ENCODE measurements at places on chromosomes 5 and 9.

GRCh38 chr5:180153099-180153498 lies 55.9 kb downstream of the RASGEF1C start:
- no peak for DNase-seq

DNA sequence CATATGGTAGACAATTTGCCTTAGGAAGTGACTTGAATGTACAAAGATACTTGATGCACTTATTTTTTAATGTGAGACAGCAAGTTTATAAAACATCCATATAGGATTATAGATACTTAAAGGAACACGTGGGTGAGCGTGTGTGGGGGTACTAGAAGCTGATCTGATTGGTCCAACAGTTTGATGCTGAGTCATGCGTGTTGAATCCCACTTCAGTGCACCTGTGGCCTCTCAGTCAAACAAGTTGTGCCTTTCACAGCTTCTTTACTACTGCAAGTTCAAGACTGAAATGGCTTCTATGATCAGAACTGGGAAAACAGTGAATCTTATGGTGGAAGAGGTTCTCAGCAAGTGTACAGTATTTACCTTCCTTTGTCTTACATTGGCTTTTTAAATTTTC lies 98.9 kb downstream of the MAP1B start:
- no peak for DNase-seq

DNA sequence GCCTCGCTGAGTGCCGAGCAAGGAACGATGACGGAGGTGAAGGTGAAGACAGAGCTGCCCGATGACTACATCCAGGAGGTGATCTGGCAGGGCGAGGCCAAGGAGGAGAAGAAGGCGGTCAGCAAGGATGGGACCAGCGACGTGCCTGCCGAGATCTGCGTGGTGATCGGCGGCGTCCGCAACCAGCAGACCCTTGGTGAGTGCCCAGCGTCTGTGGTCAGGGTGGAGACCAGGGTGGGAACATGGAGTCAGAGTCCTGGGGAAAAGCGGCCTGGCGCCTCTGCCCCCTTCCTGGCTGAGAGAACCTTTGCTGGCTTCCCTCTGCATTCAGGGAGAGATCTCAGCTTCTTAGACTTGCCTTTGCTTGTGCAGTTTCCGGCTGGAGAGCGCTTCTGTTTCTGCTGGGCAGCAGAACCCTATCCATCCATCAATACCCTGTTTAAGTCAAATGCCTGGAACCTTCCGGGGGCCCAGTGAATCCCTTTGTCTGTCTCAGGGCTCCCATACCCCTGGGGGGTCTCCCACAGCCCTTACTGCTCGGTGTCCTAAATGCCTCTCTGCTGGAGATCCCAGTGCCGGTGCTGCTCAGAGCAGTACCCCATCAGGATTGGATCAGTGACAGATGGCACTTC lies 89.6 kb downstream of the AMBP start:
- DNase-seq: no peak

DNA sequence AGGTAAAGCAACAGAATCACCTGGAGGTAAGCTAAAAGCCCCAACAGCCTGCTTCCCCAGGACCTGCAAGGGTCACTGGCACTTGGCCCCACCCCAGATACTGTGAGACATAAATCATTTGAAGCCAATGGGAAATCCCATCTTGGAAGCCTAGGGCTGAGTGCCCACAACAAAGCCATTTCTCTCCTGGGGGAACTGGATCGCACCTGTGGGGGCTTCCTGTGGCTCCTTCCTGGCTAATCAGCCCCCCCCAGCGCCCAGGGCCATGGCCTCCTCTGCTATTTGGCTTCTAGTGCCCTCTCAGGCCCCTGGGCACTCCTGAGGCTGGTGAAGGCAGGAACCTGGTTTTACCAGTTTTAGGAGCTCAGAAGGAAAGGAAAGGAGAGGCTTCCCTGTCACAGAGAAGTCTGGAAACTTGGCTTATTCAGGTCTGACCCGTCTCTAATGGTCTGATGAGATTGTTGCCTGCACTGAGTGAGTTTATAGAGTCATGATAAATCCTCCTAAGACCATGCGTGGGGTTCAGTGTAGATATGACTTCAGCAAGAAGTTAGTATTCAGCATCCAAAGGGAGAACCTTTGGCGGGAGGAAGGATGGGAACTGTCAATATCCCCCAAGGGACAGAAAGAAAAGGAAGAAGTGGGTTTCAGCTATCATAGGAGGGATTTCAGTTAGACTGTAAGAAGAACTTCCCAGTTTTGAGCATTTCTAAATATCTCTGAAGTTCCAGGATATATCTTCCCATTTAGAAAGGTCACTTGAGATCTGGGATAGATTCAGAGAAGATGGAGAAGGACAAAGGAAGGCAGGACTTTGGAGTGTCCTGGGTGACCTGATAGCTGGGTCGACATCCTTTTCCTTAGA lies 1.2 kb downstream of the KCNMB1 start:
- DNase-seq: no peak

DNA sequence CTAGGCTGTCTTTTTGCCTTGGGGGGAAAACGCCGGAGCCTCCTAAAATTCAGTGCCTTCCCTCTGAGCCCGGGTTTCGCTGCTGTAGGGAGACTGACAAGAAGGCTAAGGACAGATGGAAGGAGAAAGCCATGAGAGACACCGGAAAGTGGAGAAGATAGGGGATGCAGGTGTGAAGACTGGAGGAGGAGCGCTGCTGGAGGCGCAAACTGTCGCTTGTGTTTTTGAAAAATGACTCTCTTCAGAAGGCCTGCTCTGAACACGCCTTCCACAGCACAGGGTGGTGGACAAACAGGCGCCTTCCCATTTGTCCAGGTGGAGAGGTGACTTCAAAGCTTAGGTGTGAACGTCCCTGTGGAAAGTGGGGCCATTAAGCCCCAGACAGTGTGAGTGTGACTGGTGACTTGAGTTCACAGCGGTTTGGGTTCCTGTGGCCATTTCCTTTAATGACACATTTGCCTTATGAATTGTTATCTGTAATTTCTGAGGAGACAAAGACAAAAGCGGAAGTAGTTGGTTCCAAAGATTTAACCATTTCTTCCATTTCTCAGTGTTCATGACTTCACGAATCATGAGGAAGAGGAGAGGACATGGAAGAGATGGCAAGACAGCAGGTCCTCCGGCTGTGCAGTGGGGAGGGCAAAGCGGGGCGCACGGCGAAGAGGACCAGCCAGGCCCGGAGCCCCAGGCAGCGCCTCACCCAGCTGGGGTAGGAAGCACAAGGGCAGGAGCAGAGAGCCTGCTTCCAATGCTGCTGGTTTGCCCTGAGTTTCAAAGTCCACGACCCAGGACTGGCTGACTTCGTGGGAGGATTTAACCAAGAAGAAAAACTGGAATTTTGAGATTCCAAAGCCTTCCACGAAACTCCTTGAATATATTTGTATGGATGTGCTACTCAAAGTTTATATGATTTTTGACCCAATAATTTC lies 27.8 kb upstream of the SEMA4D start:
- DNase-seq: no peak

DNA sequence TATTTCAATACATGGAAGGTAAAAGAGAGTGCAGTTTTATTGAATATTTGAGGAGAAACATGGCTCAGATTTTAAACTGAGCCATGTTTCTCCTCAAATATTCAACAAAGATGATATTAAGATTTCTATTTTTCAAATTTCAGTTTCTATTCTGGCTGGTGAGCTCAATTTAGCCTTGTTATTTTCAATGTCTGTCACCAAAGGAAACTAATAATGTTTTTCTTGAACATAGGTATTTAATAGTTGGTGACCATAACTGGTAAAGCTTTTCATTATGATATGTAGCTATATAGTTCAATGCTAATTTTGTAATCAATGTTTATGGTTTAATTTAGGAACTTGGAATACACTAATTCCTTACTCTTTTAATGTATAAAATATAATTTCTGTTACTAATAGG lies 177.4 kb downstream of the FER start:
- DNase-seq: no peak

- DNase-seq: no peak
Measured at GRCh38 chr9:132494857-132495256, 84.8 kb downstream of the CFAP77 start.

DNA sequence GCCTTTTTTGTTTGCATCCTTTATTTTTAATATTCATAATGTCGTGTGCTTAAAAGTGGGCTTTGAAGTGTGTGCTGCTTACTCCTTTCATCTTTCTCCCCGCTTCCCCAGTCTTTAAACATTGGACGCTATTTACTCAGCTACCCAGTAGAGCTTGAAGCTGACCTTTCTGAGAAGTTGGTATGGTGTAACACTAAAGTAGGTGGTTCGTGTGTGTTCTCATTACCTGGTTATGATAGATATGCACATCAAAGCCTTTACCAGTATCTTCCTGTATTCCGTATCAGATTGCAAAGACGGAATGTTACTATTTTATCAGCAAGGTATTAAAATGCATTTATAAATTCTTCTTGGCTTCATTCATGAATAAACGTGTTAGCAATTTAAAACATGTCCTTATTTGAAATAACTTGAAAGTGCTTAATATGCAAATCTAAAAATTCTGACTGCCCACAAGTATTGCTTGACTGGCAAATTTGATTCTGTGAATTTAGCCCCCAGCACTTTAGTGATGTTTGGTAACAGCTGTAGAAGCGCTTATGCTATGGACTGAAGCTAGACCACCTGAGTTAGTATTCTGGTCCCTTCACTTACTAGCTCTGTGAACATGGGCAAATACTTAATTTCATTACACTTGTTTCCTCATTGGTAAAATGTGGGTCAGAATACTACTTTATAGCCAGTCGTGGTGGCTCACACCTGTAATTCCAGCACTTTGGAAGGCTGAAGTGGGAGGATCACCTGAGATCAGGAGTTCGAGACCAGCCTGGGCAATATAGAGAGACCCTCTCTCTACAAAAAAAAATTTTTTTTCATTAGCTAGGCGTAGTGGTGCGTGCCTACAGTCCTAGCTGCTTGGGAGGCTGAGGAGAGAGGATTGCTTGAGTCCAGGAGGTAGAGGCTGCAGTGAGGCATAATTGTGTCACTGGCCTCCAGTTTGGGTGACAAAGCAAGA lies 1.7 kb downstream of the RRAGA start:
- no peak for DNase-seq

DNA sequence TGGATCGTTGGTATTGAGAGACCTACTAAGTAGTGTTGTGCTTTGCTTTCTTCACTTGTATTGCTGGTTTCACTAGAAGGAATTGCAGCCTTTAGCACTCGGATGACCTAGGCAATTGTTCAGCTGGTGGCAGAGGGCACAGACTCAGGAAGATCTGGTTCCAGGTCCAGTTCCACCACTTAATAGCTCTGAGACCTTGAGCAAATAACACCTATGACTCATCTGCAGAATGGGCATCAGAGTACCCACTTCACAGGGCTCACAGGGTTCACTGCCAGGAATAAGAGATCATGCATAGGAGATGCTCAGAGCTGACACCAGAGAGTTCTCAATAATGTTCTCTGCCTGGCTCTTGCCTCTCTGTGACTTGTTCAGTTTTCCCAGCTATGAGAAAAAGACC lies 133.6 kb downstream of the SIL1 start:
- no peak for DNase-seq

GRCh38 chr9:14251154-14252071 lies 62.5 kb downstream of the NFIB start:
- DNase-seq: no peak

DNA sequence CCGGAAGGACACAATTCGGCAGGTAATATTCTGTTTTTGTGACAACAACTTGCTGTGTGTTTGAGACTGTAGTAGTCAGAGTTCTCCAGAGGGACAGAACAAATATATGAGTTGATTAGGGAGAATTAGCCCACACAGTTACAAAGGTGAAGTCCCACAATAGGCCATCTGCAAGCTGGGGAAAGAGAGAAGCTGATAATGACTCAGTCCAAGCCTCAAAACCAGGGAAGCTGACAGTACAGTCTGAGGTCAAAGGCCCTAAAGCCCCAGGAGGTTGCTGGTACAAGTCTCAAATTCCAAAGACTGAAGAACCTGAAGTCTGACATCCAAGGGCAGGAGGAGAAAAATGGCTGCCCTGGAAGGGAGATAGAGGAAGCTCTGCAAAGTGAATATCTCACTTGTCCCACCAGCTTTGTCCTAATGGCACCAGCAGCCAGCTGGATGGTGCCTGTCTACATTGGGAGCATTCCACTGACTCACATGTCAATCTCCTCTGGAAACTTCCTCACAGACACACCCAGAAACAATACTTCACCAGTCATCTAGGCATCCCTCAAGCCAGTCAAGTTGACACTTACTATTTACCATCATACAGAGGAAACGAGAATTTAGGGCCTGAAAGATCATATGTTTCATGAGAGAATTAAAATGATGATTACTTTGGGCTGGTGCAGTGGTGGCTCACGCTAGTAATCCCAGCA lies 36.3 kb upstream of the CTXN3 start:
- no peak for DNase-seq

GRCh38 chr5:157890836-157891597 lies 32.1 kb upstream of the CLINT1 start:
- DNase-seq: no peak

- peak; percentile 10 for DNase-seq
Measured at GRCh38 chr5:170638454-170639220, 134.8 kb downstream of the KCNIP1 start.

GRCh38 chr9:113932906-113933584 lies 56.9 kb downstream of the ZNF618 start:
- DNase-seq: no peak

DNA sequence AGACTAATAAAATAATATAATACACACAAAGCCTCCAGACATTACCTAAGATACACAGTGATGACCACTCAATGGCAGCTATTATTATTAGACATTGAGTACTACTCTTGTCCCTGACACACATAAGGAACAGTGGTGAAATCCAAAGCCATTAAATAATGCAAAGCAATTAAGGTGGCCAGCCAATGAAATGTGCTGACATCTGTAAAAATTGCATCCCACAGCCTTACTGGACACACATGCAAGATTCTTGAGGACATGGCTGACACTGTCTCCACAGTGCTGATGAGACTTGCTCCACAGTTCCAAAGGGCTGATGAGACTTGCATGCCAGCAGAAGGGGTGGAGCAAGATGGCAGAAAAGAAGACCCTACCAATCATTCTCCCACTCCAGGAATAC lies 447.5 kb downstream of the IRX1 start:
- DNase-seq: no peak

DNA sequence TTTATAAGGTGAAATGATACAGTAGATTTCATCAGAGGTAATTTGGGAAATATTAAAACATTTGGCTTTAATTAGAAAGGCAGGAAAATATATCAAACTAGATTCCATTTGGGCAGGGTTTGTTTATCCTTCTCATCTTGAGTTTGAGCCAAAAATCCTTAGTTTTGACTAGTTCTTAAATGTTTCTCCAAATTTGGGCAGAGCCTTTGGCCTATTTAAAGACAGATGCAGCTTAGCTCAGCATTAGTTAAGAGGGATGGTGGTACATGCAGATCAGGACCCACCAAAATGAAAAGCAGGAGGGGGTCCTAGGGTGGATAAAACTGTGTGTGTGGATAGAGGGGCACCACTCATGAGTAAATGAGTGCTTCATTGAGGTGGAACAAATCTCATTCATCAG lies 20.3 kb upstream of the ARRDC3 start:
- DNase-seq: no peak

GRCh38 chr9:81669041-81669651 lies 20.2 kb downstream of the TLE1 start:
- DNase-seq: no peak

Data from stimulated activated CD4-positive, alpha-beta T cell treated with anti-CD3 and anti-CD28 coated beads, TNF-alpha, amount 100 ng/mL, for 4 hours (primary cell).